ENCODE measurements at places on chromosomes 13 and 19.
A peak's percentile ranks its signal among the peaks of the same experiment; 100 is the strongest.

DNA sequence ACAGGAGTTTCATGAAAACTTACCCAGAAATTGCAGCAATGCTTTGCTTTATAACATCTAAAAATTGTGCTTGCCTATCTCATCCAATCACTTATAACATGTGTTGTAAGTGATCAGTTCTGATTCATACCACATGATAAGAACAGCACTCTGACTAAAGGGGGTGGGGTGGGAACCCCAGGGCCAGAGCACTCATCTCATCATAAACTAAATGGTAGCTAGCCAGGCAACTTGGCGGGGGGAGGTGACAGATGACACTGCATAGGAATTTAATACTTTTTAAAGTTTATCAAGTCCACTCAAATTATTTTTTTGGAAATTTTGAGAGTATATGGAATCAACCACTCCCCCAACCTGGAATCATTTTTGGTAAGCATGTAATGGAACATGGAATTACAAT is 42.1 kb downstream of the FOXO1 start:
- no peak for DNase-seq

DNA sequence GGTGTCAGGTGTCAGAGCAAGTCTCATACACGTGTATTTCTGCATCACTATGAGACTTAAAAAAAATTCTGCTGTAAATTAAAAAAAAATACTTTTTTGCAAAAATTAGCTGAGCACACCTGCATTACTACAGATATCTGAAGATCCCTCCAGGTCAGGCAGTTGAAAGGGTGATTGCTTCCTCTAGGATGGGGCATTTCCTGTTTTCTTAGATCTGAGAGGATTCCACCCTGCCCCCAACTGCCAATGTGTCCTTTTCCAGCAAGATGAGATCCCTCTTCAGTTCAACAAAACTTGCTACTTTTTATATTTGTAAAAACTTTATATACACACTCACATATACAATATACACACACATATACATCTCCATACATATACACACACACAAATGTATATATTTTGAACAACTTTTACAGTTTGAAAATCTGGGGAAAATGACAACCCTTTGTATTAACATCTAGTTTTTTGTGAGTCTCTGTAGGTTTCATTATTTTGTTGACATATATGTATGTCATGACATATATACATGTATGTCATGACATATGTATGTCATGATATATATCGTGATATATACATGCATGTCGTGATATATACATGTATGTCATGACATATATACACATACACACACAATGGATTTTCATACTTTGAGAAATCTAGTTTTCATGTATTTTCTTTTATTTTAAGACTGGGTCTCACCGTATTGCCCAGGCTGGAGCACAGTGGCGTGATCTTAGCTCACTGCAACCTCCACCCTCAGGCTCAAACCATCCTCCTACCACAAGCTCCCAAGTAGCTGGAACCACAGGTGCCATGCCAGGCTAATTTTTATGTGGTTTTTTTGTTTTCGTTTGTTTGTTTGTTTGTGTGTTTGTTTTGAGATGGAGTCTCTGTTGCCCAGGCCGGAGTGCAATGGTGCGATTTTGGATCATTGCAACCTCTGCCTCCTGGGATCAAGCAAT is 17.8 kb downstream of the ZNF813 start:
- DNase-seq: no peak

DNA sequence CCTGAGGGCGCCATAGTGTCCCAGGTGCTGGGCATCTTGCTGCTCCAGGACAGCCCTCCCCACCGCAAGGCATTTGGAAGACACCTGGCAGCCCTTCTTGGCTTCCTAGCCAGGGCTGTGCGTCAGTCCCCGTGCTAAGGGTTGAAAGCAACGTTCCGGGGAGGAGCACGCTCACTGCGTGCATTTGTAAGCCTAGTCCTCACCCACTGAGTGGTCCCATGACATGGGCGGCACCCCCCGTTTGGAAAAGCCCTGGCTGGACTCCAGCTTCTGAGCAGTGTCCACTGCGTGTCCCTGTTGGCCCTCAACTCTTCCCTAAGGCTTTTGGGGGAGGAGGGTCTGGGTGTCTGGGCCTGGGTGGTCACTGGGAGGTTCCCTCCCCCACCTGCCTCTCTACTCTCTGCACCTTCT is 76.3 kb upstream of the GPR183 start:
- no peak for DNase-seq

GRCh38 chr19:44703336-44704078 is 4.6 kb downstream of the CEACAM16 start:
- no peak for DNase-seq

GRCh38 chr13:113990321-113990837 is 16.5 kb upstream of the C13orf46 start:
- no peak for DNase-seq

DNA sequence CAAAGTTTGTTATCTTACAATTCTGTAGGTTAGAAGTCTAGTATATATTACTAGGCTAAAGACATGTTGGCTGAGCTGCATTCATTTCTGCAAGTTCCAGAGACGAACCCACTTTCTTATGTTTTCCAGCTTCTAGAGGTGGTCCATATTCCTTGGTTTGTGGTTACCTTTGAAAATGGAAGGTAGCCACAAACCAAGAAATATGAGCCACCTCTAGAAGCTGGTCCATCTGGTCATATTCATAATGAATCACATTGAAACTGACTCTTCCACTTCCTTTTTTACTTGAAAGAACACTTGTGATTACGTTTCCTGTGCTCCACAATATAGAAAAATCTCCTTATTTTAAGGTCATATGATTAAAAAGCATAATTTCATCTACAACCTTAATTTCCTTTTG is 943.0 kb upstream of the PCDH9 start:
- peak; percentile 24 for DNase-seq

DNA sequence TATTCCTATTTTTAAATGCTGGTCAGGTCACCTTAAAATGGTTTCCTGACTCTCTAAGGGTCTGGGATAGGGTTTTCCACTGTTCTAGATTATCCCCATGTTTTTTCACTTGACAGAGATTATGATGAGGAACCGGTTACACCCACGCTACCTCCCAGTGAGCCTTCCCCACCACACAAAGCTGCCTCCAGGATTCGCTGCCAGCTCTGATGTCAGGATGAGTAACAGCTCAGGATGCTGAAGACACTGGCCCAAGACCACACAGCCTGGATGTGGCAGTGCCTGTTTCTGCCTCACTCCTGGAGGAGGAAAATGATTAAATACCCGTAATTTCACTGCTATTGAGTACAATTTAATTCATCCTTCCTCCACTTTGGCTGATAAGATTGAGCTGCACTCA is 22.9 kb downstream of the ZNF114 start:
- peak; percentile 39 for DNase-seq

GRCh38 chr13:113148407-113148806 is 10.0 kb upstream of the PROZ start:
- no peak for DNase-seq

DNA sequence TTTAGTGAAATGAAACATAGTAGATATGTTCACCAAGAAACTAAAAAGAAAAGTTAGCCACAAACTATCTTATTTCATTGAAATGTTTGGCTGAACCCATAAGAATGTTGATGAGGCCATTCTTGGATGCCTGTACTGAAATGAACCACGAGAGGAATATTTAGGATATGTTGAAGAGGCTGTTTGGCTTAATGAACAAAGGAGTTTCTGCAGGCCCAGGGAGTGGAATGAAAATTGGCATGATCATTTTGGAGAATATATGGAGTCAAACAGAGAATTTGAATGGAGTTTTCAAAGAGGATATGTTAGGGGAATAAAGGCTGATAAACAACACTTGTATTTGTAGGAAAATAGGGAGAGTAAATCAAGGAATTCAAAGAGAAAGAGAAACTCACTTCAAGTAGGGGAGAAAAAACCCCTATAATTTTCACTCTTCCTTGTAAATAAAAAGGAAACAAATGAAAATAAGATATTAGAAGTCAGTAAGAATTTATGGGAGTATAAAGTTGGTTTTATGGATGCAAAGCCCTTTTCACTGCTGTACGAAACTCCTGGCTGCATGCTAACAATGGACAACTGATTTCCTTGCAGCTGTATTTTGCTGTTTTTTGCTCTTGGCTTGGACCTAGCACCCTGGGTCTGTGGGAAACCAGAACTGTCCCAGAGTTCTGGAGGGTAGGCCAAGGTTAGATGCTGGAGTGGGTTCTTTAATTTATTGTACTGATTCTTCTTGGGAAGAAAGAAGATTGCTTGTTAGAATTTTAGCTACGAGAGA is 36.5 kb downstream of the KL start:
- DNase-seq: no peak

GRCh38 chr19:13823256-13823655 is 28.0 kb downstream of the ZSWIM4 start:
- no peak for DNase-seq

GRCh38 chr13:80972857-80973478 is 632.0 kb upstream of the SPRY2 start:
- no peak for DNase-seq

DNA sequence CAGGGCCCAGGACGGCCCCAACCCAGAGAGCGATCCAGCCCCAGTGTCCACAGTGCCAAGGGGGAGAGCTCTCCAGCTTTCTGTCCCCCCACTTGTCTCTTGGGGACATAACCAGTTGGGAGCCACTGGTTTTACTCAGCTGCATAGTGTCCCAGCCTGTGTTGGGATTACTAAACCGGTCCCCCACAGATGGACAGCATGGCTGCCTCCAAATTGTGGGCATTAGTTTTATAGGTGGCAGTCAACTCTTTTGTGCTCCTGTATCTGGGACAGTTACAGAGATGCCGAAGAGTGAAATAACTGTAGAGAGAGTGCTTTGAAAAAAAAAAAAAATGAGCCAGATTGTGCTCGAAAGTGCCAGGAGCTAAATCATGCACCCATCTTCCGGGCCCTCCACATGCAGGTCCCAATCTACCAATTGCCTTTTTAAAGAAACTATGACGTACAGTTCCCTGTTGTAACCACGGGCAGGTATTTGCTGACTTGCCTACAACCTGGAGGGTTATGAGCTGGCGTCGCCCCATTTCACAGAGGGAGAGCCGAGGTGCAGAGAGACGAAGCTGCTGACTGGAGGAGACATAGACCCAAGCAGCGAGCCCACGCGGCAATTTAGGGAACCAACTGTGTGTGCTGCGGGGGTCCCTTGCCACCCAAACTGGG is 2.4 kb upstream of the NFIC start:
- DNase-seq: no peak

DNA sequence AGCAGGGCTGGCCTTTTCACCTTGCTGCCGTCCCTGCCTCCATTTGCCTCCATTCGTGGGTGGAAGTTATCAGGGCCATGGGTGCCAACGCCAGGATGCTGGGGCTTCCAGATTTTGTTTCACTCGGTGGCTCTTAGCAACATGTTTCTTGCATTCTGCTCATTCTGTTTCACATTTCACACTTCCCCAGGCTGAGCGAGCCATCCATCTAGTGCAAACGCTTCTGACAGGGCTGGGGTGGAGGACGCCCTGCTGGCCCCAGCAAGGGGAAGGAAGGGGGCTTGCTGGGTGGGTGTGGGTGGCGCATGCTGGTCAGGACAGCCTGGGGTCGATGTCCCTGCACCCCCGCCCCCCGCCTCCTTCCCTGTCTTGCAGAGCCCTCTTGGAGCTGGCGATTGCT is 165.2 kb downstream of the URI1 start:
- DNase-seq: no peak

- DNase-seq: no peak
Measured at GRCh38 chr19:31592456-31592855, 243.2 kb upstream of the TSHZ3 start.

DNA sequence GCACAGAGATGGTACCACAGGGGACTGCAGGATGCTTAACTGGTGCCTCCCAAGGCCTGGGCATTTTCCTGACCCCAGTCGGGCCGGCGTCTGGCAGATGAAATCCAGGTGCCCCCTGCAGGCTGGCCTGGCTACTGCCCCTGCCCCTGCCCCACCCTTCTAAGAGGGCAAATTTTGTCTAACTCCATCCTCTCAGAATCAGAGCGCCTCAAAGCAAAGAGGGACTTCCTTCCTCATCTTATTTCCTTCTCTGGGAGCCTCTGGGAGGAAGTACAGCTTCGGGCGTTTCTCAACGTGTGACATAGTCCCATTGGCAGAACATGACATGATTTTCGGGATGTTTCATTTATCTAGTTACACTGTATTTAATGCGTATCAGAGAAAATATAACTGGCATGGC is 2.7 kb downstream of the PRKACA start:
- peak; percentile 26 for DNase-seq

GRCh38 chr19:40147693-40148347 is 43.4 kb upstream of the MAP3K10 start:
- DNase-seq: peak; percentile 86

DNA sequence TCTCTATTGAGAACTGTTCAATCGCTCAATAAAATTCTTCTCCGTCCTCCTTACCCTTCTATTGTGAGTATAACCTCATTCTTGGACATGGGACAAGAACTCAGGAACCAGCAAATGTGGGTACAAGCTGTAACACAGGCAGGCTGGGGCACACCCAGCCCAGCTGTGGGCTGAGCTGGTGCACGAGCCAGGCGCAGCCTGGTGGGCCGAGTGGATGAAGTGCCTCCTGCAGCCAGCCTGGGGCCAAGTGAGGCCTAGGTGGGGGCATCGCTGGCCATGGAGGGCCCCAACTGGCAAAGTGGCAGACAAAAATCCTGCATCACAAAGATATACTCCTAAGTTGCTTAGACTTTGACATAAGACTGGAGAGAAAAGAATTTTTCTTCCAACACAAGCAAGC is 57.9 kb upstream of the DIAPH3 start:
- no peak for DNase-seq

DNA sequence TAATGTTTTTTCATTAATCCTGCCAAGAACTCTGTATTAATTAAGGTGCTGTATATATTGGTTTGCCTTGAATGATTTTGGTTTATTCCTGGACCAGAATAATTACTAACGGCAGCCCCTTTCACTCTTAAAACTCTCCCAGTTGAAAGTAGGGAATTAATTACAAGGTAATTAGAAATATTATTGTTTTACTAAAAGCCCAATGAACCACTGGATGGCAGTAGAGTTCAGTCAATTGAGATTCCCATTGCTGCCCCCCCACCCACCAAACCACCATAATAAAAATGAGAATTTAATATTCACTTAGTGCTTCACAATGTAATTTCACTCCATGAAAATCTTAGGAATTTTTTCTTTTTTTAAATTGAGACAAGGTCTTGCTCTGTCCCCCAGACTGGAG is 13.7 kb downstream of the WBP4 start:
- peak; percentile 22 for DNase-seq

- no peak for DNase-seq
Measured at GRCh38 chr19:57599377-57599760, 316 bp upstream of the ZNF530 start.

- DNase-seq: no peak
Measured at GRCh38 chr19:35143231-35143715, at the start of gene FXYD7. Gene FXYD7 (plus strand): TSS chr19:35143255. CDS start chr19:35143334, 79 bp downstream.

GRCh38 chr13:31860002-31860401 is 120.7 kb downstream of the RXFP2 start:
- no peak for DNase-seq

DNA sequence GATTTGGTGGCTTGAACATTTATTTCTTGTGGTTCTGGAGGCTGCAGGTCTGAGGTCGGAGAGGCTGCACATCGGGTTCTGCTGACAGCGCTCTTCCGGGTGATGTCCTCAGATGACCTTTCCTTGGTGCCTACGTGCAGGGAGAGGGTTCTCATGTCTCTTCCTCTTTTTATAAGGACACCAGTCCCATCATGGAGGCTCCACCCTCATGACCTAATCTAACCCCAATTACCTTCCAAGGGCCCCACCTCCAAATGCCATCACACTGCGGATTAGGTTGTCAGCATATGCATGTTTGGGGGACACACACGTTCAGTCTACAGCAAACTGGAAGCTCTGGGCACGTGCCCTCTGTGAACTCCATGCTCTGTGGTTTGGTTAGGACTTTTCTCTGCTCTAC is 338.6 kb downstream of the FGF9 start:
- DNase-seq: no peak

Data from A172 (cell line).